RWPE1 (cell line): ENCODE measurements at places on chromosomes 6 and 20.

DNA sequence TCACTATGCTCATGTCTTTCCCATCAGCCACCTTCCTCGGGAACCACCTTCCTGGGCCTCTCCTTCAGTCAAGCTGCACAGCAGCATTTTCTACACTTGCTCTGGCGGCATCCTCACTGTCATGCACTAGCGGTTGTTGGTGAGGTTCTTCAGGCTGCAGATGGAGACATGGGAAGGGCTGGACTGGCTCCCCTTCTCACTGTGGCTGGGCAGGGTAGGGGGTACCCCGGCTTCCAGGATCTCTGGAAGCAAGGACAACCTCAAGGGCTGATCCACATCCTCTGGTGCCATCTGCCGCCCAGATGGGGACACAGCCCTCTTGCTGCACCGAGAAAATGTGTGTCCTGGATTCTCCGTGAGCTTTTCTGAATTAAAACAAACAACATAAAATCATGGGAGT is 180.1 kb upstream of the RNF24 start:
- DNase-seq, result peak; percentile 48

DNA sequence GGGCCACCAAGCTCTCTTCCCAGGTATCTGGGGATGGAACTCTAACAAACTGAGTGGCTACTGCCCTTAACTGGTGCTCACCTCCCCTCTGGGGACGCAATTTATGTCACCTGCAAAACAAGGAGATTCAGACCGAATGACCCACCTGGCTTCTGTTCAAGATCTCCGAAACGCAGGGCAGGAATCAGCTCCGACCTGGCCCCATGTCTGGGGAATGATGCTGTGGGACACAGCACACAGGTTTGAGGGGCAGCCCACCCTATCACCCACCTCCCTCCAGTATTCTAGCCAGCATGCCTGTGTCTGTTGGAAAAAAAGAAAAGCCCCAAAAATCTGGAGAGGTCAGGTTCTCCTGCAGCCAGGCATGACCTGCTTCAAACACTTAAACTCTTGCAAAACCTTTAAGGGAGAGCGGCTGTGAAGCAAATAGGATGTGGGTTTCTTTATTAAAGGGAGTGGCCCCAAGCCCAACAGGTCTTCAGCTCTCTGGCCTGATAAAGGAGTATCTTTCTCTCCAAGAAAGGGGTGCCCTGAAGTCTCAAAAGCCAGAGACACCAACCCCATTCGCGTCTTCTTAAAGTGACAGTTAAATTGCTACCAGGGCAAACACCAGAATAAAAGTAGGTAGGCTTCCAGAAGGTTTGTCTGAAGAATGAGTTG is 6.4 kb downstream of the PREX1 start:
- no peak for DNase-seq

DNA sequence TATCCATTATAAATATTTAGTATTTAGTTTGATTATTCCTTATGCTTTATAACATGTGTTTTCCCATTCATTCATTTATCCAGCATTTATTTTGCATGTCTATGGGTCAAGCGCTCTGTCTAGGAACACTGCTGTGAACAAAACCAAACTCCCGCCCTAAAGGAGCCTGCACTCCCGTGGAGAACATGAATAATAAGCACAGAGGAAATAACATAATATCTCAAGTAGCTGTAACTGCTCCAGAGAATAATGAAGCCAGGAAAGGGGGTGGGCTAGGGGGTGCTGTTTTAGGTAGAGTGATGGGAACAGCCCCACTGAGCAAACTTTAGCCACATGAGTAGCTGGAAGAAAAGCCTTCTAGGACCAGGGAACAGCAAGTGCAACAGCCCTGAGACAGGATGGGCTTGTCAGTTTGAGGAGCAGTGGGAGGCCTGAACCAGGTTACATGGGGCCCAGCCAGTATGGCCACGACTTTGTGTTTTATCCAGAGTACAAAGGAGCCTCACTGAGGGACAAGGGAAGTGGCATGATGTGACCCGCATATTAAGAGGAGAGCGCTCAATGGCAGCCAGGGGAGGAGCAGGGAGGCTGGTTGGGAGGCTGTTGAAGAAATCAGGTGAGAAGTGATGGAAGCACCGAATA is 24.4 kb upstream of the PRND start:
- DNase-seq, result no peak

- DNase-seq, result no peak
These were observed 73.4 kb downstream of the GFOD1 start for GRCh38 chr6:13413900-13414555.

- no peak for DNase-seq
These were observed 9.0 kb downstream of the METTL24 start for GRCh38 chr6:110348961-110349690.

- peak; percentile 5 for DNase-seq
These were observed 356.4 kb downstream of the PRKN start for GRCh38 chr6:162371121-162371520.

- DNase-seq, result no peak
These were observed 17.2 kb upstream of the FOXA2 start for GRCh38 chr20:22601361-22602141.

- DNase-seq, result no peak
These were observed 191.5 kb upstream of the RALGAPA2 start for GRCh38 chr20:20903773-20904500.

GRCh38 chr6:163406366-163406765 is 8.2 kb upstream of the QKI start:
- no peak for DNase-seq

DNA sequence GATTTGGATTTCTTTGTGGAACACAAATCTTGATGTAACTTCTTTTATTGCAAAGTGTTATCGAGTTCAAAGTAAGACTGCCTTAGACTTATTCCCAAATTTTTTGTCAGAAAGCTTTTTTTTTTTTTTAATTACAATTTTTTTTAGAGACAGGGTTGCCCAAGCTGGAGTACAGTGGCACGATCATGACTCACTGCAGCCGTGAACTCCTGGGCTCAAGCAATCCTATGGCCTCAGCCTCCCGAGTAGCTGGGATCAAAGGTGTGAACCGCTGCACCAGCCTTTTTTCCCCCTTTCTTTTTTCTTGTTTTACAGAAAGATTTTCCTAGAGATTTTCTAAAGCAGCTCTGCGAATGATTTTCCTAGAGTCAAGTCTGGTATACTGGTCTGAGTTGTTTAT is 2.8 kb downstream of the RIOK1 start:
- DNase-seq, result no peak

DNA sequence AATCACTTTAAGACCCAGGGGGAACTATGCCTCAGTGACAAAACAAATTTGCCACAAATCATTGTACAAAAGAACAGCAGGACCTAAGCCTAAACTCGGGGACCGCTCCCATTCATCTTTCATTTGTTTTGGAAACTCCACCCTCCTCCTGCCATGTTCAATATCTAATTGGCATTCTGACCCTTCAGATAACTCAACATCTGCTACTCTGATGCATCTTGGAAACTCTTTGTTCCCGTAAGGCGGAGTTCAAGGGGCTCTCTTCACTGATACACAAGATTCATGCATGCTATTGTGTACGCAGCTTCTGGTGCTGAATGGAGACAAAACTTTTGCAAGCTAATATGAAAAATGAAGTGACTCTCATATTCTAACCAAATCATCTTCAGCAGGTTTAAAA is 187.6 kb downstream of the ZFP64 start:
- DNase-seq, result no peak

- DNase-seq, result no peak
These were observed 2.9 kb downstream of the SIRPB1 start for GRCh38 chr20:1616858-1617434.

DNA sequence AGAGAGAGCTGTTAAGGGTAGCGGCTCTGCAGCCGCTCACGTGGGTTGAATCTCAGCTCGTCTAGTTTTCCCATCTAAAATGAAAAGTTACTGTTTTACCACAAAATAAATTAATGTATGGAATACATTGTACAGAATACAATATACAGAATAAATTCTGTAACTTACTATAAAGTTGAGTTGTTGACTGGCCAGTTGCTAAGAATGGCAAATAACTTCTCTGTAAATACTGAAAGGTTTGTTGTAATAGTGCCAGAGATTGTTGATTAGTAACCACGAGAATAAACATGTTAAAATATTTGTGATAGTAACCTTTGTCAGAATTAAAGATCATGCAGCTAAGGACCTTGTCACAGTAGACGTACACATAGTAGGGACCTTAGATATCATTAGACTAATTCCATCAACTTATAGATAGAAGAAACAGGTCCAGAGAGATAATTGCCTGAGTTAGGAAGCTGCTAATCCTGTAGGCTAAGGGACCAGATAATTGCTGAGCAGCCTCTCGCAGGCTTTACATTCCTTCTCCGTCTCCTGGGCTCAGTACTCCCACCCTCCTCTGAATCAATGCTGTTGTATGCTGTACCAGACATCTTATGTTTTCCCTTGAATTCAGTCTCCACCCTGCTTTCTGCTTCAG is 544 bp upstream of the NRM start:
- DNase-seq, result no peak
